ENCODE measurements at places on chromosomes 6 and 20.

- no peak for DNase-seq
Measured at GRCh38 chr6:89482126-89482525, 49.2 kb downstream of the ANKRD6 start.

DNA sequence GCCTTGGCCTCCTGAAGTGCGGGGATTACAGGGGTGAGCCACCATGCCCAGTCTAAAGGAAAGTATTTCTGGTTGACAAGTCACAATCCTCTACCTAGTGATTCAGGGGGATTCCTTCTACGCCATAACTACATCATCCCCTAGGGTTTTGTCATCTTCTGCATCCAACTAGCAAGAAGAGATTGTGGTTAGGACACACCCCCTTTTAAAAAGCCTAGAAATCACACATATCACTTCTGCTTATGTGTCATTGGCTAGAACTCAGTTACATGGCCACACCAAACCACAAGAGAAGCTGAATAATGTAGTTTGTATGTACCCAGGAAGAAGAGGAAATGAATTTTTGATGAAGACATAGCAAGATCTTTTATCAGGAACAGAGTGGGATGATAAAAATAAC is 14.7 kb upstream of the CHD6 start:
- DNase-seq = no peak

DNA sequence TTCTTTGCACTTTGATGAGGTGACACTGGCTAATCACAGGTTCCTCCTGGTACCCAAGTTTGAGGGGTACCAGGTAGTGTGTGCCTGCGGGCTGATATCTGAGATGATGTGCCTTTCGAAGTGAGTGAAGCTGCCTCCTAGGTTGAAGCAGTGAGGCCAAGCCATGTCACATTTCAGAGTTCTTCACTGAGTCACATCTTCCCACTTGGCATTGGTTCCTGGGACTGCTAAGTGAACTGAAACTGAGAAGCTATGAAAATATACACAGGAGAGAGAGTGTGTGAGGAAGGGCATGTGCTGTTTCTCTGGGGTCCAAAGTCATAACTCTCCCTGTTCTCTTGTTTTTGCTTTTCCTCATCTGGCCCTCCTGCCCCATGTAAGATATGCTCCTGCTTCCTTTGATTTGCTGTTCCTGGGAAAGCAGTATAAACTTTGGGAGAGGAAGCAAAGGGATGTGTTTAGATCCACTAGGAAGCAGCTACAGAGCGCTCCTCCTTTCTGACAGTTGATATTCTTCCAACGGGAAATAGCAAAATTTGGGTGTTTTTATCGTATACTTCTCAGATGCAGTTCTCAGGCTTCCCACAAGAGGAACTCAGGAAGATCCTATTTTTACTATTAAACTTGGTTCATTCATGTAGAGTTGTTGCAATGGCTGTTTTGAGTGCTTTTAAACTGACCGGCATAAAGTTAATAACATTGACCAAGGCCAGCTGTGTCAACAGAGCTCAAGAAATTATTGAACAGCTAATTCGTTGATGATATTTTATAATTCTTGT is 153.7 kb downstream of the MOXD1 start:
- no peak for DNase-seq

- no peak for DNase-seq
Measured at GRCh38 chr6:31927242-31927862, at the start of gene C2. Gene C2, plus strand, starts transcription at chr6:31927717. Its CDS starts 36 bp downstream, at chr6:31927753.

DNA sequence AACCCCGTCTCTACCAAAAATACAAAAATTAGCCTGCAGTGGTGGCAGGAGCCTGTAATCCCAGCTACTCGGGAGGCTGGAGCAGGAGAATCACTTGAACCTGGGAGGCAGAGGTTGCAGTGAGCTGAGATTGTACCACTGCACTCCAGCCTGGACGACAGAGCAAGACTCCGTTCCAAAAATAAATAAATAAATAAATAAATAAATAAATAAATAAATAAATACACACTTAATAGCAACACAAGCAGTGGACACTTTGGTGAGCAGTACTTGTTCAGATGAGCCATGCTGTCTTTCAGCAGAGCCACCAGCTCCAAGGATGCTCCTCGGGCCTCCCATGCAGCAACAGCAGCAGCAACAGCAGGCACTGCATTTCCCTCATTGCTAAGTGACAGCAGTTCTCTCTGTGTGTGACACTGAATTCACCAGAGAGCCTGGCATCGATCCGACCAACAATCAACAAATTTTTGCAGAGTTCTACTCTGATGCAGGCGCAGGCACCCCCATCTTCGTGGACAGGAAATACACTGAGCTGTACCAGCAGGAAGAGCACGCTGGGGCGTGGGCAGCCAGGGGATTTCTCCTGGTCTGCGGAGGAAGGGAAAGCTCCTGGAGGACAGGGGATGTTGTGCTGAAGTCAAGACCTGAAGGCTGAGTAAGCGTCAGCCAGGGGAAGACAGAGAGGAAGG is 54.0 kb upstream of the SNX9 start:
- DNase-seq = no peak

DNA sequence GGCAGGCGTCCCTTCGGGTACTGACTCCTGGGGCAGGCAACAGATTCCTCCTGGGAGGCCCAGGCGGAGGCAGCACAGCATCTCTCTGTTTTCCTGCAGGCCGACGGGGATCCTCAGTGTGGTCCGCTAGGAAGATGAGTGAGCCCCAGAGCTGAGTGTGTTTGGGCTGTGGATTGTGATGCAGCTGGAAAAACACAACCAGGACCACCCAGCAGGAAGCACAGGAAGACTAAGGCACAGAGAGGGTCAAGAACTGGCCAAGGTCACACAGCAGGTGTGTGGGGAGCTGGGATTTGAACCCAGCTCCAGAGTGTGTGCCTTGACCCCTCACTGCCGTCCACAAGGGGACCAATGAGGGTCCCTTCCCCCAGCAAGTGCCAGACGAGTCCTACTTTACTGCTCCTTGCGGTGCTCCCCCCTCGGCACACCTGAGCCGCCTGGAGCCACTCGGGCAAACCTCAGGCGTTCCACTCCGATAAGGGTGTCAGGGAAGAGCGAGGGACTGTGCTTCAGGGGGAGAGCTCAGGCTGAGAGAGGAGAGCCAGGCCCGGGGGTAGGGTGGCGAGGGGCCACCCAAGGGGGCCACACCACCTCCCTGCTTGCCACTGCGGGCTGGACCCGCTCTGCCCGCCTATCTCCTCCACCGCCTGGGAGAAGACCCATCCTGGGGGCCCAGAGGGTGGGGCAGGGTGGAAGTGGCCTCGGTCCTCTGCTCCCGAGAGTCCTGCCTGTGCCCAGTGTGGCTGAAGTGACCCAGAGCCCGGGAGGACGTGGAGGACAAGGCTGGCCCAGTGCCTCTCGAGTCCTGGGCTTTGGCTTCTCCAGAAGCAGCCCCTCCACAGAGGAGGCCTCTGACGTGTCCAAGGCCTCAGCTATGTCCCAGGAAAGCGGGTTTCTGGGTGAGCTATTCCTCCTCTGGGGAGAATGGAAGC is 63.3 kb downstream of the YTHDF1 start:
- no peak for DNase-seq

DNA sequence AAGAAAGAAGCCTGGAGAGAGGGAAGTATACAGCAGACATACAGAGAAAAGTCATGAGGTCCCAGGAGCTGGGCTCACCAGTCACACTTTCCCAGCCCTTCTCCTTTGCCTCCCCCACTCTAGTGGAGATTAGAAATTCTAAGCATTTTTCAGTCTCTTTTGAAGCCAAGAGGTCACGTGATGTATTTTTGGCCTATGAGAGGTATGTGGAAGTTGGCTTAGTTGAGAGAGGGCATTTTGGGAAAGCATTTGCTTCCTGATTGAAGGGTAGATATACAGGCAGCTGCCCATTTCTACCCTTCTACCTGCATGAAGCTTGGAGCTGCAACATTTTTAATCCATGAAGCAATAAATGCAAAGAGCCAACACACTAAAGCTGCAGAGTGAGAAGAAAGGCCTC is 106.0 kb upstream of the TNFAIP3 start:
- DNase-seq = no peak

DNA sequence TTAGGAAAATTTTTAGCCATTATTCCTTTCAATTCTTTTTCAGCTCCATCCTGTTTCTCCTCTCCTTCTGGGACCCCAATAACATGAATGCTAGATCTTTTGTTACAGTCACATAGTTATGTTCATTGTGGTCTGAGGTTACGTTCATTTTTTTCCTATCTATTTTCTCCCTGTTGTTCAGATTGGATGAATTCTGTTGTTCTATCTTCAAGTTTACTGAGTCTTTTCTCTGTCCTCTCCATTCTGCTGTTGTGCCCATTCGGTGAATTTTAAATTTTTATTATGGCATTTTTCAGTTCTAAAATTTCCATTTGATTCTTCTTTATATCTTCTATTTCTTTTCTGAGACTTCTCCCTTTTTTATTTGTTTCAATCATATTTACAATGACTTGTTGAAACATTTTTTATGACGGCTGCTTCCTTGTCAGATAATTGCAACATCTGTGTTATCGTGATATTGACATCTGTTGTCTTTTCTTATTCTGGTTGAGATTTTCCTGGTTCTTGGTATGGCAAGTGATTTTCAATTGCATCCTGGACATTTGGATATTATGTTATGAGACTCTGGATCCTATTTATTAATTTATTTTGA is 12.6 kb upstream of the DDR1 start:
- DNase-seq = no peak

DNA sequence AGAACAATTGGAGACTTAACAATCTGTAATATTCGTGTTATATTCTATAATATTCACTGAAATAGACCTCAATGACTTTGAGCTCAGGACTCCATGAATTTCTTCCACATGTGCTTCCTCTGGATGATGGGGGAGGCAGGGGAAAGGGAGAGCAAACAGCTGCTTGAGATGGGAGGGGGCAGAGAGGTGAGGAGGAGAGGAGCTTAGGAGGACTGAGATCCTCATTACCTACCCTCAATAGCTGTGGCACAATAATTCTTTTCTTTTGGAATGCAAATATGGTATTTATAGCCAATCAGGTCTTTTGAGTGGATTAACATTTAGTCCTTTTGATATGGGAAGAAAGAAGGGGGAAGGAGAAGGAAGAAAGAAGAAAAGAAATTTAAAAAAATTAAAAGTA is 64.1 kb upstream of the ZNF217 start:
- DNase-seq = no peak

- no peak for DNase-seq
Measured at GRCh38 chr20:33910056-33910455, 83.7 kb upstream of the RALY start.

GRCh38 chr20:33234050-33234449 is 1.7 kb upstream of the BPIFA1 start:
- DNase-seq = no peak

DNA sequence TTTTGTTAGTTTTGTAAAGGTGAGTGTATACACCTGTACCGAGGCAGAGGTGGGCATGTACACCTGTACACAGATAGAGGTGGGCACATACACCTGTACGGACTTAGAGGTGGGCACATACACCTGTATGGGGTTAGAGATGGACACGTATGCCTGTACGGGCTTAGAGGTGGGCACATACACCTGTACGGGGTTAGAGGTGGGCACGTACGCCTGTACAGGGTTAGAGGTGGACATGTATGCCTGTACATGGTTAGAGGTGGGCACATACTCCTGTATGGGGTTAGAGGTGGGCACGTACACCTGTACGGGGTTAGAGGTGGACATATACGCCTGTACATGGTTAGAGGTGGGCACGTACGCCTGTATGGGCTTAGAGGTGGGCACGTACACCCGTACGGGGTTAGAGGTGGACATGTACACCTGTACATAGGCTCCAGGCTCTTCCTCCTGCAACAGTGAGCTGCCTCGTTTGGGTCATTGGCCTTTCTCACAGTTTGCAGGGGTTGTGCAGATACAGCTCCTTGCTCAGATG is 63.7 kb downstream of the PHACTR3 start:
- DNase-seq = no peak

GRCh38 chr6:155738602-155739105 is 283.0 kb upstream of the NOX3 start:
- no peak for DNase-seq

- no peak for DNase-seq
Measured at GRCh38 chr20:32672982-32673851, 524 bp downstream of the C20orf203 start.

- no peak for DNase-seq
Measured at GRCh38 chr6:144265390-144265789, 19.7 kb upstream of the UTRN start.

DNA sequence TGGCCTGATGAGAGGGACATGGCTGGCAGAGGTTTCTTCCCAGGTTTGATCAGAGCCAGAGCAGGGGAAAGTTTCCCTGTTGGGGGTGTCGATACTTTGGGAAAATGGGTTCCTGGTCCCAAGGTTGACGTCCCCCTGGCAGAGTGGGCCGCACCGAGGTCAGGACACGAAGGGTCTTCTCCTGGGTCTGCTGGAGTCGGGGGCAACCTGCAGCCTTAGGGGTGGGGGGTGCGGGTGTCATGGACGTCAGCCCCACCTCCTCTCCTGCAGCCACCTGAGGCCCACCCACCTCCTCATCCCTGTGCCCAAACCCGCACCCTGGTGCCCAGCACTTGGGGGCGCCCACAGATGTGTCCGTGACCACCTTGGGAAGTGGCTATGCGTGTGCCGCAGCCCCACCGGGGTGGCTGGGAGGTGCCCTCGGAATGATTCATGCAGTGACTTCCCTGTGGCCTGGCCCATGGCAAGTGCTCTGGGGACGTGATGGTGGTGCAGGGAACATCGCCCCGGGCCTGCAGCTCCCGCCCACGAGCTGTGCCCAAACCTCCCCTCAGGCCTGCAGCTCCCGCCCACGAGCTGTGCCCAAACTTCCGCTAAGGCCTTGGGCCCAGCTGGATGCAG is 64.9 kb downstream of the YTHDF1 start:
- DNase-seq = no peak

DNA sequence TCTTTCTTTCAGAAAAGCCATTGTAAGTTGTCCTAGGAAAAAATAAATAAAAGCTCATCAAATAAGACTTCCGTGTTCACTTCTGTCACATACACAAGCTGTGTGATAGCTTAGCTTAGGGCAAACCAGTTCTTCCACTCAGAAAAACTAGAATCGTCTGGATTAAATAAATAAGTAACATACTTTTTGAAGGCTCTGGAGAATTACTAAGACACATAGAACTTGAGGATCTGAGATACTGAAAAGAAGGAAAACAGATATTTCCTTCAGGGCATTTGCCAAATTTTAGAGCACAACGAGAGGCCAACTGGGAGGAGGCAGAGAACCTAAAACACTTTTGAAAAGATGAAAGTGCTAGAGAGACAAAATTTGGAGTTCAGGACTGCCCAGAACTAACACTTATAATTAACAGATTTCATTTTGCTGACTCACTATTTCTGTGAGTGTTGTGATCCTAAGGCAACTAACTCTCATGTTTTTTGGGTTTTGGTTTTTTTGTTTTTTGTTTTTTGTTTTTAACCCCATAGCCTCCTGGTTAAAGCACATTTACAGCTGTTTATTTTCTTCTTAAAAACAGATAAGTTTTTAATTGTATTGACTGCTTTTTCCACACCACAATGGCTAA is 38.7 kb upstream of the THEMIS start:
- DNase-seq = no peak

- peak; percentile 71 for DNase-seq
Measured at GRCh38 chr6:27814665-27815424, 97.4 kb downstream of the OR2B2 start.

GRCh38 chr6:4342407-4343137 is 207.2 kb upstream of the ECI2 start:
- no peak for DNase-seq

GRCh38 chr20:43191946-43192863 is 2.5 kb upstream of the PTPRT start:
- DNase-seq = no peak

Measured in T follicular helper cell (primary cell).